DMS53 (cell line): ENCODE measurements at places on chromosomes 6 and 20.
A peak's percentile ranks its signal among the peaks of the same experiment; 100 is the strongest.

GRCh38 chr20:22681591-22682248, 97.3 kb upstream of the FOXA2 start:
- DNase-seq: no peak

- peak; percentile 88 for DNase-seq
These were observed 3.3 kb downstream of the VEGFA start for GRCh38 chr6:43773050-43773979.

GRCh38 chr6:30037182-30037788, 23.8 kb upstream of the POLR1H start:
- peak; percentile 51 for DNase-seq

- no peak for DNase-seq
These were observed 55.0 kb upstream of the PHACTR1 start for GRCh38 chr6:12661432-12662089.

DNA sequence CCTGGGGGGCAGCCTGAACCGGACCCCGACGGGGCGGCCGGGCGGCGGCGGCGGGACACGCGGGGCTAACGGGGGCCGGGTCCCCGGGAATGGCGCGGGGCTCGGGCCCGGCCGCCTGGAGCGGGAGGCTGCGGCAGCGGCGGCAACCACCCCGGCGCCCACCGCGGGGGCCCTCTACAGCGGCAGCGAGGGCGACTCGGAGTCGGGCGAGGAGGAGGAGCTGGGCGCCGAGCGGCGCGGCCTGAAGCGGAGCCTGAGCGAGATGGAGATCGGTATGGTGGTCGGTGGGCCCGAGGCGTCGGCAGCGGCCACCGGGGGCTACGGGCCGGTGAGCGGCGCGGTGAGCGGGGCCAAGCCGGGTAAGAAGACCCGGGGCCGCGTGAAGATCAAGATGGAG, 636 bp downstream of the SRF start:
- peak; percentile 59 for DNase-seq

- no peak for DNase-seq
These were observed 35.2 kb upstream of the STMND1 start for GRCh38 chr6:17066610-17067009.
